ENCODE measurements at places on chromosomes 4 and X.

DNA sequence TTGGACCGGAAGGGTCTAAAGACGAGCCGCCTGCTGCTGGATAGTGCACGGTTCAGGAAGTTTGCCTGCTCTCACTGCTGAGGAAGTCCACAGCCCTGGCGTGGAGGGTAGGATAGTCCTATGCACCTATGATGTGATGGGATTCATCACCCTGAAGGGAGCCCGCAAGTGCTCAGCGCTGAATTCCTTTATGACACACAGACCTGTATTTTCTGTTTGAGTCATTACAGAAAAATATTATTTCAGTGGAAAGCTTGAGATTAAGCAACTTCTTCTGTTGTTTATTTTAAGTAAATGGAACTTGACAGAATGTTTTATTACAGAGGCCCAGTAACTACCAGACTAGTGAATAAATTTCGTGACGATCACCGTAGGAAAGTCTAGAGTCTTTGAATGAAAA is 123.2 kb downstream of the TRIML1 start:
- no peak for DNase-seq

DNA sequence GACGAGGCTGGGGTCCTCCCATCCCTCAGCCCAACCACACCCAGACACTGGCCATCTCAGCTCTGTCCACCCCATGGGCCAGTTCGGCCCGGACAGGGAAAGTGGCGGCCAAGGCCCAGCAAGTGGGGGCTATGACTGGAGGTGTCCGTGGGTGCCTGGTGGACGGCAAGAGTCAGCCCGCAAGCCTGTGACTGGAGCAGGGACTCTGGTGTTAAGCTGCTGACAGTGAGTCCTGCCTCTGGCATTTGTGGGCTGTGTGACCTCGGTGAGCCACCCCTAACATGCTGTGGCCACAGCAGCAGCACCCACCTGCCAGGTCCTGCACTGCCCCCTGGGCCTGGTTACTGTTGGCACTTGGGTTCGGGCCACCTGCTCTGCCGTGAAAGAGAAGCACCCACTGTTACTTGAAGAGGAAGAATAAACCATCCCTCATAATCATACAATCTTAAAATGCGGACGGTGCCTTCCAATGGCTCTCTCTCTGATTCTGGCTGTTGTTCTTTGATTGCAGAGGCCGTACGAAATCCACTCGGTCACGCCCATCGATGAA is 252.0 kb downstream of the EVC2 start:
- DNase-seq: no peak

GRCh38 chr4:172942840-172943239 is 225.8 kb upstream of the GALNT7 start:
- DNase-seq: no peak

- no peak for DNase-seq
Observed at GRCh38 chr4:24835696-24836095, 40.3 kb downstream of the SOD3 start.

- no peak for DNase-seq
Observed at GRCh38 chrX:30613721-30614120, 36.2 kb upstream of the TASL start.

DNA sequence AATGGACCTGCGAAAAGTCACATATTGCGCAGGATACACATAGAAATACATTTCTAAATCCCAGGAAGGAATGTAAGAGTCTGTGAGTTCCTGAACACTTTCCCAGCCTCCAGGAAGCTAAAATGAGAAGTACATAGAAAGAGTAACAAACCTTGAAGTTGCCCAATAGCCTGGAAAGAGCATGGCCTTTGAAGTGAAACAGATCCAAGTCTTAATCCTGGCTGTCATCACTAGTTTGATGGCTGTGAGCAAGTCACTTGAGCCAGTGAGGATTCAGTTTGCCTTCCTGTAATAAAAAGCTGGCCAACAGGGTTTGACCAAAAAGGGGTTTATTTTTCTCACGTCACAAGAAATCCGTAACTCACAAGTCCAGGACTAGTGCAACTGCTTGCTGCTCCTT is 69.8 kb downstream of the ARHGEF38 start:
- no peak for DNase-seq

- DNase-seq: no peak
Observed at GRCh38 chr4:69601065-69601464, 38.4 kb downstream of the UGT2A2 start.

DNA sequence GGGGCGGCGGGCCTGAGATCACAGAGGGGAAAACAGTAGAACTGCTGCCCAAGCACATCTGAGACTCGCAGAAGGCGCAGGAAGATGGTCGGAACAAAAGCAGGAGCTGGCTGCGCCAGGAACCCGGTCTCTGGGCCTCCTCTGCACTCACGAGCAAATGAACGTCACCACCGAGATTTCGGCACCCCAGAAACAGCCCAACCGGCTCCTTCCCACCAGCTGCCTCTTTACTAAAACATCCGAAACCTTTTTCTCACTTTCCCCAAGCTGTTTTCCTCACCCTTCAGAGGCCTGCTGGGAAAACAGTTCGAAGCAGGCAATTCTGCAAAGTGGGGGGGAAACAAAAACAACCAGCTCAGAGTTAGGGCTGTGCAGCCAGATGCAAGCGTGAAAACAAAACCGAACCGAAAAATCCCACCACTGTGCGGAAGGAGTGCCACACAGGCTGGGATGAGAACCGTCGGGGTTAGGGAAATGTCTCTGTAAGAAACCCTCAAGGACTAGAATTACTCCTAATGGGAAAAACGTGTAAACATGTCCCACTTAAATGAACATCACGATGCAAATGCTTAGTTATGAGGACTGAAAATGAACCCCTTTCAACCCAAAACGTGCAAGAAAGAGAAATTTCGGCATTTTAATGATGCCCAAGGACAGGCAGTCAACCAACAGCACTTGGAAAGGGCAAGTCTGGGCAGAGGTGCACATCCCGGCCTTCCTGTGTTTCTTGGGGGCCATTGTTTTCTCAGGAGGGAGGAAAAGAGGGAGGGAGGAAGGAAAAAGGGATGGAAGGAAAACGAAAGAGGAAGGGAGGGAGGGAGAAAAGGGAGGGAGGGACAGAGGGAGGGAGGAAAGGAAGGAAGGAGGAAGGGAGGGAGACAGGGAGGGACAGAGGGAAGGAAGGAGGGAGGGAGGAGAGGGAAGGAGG is 15.8 kb downstream of the DHRSX start:
- no peak for DNase-seq

DNA sequence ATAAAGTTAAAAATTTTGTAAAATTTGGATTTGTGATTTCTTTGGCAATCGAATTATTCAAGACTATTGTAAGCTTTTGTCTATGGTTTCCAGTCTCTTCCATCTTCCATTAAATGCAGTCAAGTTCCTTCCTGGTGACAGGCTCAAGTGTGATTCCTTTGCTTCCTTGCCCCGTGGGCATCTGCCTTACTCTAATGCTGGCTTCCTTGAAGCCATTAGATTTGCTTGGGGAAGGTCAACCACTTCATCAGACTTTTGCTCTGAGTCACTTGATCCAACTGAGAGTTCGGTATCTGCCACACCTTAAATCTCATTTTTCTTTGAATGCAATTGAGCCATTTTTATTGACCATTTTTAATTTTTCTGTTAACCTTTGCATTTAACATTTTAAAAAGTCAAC is 648.8 kb downstream of the SPOCK3 start:
- DNase-seq: no peak

DNA sequence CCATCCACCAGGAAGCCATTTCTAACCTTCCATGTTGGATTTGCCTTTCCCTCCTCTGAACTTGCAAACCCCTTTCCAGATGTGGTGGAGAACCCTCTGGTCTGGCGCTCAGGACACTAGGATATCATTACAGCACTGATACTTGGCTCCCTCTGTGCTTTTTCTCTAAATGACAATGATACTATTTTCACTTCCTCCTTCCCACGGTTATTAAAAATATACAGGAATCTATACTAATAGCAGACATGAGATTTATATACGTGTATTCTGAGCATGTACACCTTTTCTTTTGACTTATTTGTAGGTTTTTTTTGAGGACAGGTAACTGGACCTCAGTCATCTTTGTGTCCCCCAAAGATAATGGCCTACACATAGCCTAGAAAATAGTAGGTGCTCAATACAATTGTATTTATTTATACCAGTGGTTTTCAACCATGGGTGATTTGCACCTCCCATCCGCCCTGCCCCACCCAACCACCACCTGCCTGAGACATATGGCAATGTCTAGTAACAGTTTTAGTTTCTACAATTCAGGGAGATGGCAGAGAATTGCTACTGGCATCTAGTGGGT is 60.4 kb upstream of the PLAC8 start:
- no peak for DNase-seq

DNA sequence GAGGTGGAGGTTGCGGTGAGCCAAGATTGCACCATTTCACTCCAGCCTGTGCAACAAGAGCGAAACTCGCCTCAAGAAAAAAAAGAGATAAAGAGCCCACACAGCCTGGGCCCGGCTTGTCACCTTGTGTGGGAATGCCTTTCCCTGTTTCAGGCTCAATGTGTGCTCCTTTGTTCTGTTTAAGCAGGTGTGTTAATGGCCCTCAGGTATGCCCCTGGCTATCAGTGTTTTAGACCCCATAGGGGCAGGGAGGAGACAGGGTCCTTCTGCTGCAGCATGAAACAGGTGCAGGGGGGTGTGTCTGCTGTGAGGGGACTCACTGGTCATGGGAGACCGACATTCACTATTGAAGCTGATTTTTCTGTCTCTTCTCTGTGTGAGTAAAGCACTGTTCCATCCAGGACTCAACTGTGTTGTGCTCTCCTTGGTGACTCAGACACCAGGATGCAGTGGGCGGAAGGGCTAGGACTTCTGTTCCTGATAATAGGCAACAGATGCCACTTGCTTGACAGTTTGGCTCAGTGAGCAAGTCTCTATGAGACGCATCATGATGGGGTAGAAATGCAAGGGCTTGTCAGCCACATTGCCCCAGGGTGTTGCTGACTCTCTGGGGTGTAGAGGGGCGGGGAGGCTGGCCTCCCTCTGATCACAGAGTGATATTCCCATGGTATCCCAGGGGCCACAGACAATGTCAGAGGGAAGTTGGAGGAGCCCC is 15.6 kb upstream of the LAP3 start:
- no peak for DNase-seq

DNA sequence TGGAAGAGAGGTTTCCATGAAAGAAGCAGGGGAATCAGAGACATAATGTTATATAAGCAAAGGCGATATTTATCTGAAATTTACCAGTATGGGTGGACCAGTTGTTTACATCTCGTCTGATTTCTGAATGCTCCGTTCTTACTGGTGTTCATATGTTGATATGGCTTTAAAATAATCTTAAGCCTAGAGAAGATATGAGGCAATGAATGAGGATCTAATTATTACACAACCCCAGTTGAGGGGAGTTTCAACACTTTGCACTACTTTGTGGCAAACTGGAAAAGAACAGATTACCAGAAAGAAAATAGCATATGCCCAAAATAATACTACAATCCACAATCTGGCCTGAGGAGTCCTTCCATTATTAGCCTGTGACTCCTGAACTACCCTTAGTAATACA is 263.3 kb upstream of the MAGEB2 start:
- DNase-seq: no peak

- DNase-seq: no peak
Observed at GRCh38 chr4:189974056-189974455, 33.4 kb downstream of the FRG1 start.

- DNase-seq: no peak
Observed at GRCh38 chr4:84147831-84148230, 351.3 kb downstream of the NKX6-1 start.

- no peak for DNase-seq
Observed at GRCh38 chr4:69214716-69215115, at the start of gene UGT2B11. Gene UGT2B11 (minus strand): TSS chr4:69214748. CDS start chr4:69214722, 26 bp downstream.

GRCh38 chrX:118000518-118000917 is 116.1 kb downstream of the KLHL13 start:
- no peak for DNase-seq

GRCh38 chrX:47749185-47749967 is 87.3 kb upstream of the ZNF81 start:
- DNase-seq: no peak

DNA sequence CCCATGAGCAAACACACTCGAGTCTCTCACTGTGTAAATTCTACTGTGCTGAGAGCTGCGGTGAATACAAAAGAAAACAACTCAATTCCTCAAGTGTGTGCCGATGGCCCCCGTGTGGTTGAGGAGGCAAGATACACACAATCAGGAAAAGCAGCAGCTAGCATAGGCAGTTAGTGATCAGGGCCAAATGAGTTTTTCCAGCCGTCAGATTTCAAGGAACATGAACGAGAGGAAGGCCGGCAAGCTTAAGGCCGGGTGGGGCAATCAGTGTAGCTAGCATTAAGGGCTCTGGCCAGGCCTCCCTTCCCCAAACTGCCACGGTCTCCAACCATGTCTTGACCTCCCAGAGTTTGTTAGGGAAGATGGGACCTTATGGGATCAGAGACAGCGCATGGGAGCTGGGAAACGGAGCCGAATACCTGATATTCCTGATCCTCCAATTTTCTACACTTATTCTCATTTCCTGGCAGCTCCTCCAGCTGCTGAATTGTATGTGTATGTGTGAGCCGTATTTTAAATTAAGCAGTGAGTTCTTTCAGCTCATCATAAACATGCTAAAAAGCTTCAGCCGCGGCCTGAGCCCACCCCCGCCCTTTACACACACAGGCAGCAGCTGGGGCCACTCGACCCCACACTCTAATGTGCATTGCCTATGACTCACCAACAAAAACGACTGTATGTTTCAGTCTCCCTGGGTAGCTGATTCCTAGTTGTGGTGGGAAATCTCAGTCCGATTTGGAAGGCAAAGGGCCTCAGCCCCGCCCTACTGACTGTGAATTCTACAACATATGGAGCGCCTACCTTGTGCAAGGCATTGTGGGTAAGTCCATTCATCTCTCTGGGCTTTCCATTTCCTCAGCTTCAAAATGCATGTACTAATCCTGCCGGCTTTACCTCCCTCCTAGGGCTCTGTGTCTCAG is 59.9 kb downstream of the RTL9 start:
- no peak for DNase-seq

- no peak for DNase-seq
Observed at GRCh38 chrX:150146271-150146896, 208.1 kb upstream of the EOLA2 start.

GRCh38 chr4:106707776-106708463 is 328.2 kb downstream of the DKK2 start:
- no peak for DNase-seq

- no peak for DNase-seq
Observed at GRCh38 chr4:185196437-185196836, 7.4 kb downstream of the CFAP97 start.

- DNase-seq: no peak
Observed at GRCh38 chr4:164438321-164438720, 315.6 kb upstream of the SMIM31 start.

Measured in CD4-positive, alpha-beta T cell (primary cell).